T47D (cell line): ENCODE measurements at places on chromosomes 11 and 22.
A peak's percentile ranks its signal among the peaks of the same experiment; 100 is the strongest.

DNA sequence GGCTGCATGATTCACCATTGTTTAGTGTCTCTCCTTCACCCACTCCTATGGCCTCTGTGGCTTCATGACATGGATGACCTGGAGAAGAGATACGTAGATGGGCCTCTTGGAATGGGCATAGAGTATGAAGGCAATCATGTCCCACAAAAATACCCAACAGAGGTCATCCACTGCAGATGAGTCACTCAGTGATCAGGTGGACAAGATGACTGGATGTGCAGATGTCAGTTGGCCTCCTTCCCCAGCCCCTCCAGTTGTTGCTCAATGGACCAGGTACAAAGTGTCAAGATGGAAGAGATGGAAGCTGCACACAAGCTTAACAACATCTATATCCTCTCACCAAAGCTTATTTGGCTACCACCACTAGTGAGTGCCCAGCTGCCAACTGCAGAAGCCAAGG is 41.0 kb upstream of the CLPB start:
- DNase-seq, result no peak

- no peak for DNase-seq
Measured at GRCh38 chr11:44199816-44200215, 104.3 kb downstream of the EXT2 start.

- DNase-seq, result no peak
Measured at GRCh38 chr11:95641495-95641894, 148.1 kb downstream of the FAM76B start.

GRCh38 chr22:42190274-42190673 is 59.7 kb upstream of the CYP2D6 start:
- DNase-seq, result no peak

GRCh38 chr11:22192642-22193347 is at the start of gene ANO5:
ANO5 (plus strand) TSS chr11:22193085; CDS start chr11:22193493, 408 bp downstream.
- peak; percentile 78 for DNase-seq

GRCh38 chr22:27306771-27307170 is 494.8 kb downstream of the MN1 start:
- DNase-seq, result no peak

GRCh38 chr11:121449626-121450025 is 2.5 kb upstream of the SORL1 start:
- DNase-seq, result no peak

GRCh38 chr22:28029956-28030355 is 110.9 kb upstream of the PITPNB start:
- no peak for DNase-seq

DNA sequence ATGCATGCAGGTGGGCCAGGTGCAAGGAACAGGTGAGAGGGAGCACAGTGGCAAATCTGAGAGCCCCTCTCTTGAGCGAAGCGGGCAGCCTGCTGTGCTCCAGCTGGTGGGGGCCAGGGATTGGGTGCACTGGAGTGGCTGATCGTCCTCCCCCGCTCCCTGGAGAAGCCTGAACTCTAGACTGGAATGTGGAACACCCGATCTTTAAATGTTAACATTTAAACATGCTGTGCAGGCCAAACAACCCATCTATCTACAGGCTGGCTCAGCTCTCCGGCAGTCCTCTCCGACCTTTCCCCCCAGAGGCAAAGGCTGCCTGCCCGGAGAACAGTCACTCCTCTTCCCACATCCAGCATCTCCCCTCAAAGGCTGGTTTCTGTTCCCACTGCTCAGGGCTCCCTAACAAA is 5.1 kb downstream of the MRGPRF start:
- DNase-seq, result no peak

GRCh38 chr11:27398400-27398770 is 35.4 kb upstream of the CCDC34 start:
- no peak for DNase-seq

- DNase-seq, result peak; percentile 38
Measured at GRCh38 chr22:21100149-21101032, 54.6 kb downstream of the LRRC74B start.

DNA sequence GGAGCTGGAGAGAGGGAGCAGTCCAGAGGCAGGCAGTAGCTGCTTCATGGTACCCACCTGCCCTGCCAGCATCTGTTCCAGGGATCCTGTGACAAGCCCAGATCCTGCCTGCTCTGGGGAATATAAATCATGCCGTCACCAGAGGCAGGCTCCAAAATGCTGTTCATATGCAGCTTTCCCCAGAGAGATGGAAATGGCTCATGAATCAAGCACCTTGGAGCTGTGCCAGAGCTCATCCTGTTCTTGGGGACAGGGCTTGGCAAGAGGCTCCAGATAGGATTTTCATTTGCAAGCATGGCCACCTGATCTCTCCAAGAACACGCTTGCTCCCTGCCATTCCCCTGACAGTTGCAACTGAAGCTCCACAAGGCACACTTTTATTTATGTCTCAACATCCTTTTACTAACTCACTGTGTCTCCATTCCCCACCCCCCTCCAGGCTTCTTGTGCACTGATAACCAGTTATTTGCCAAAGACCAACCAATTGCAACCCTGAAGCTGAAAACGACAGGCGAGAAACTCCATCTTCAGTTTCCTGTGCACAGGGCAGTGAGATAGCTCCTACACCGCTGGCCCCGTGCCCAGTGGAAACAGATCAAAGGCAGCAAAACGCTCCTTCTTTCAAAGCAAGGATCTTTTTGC is 115.8 kb upstream of the PITPNB start:
- no peak for DNase-seq

GRCh38 chr22:40042312-40042711 is 47.6 kb downstream of the FAM83F start:
- no peak for DNase-seq

DNA sequence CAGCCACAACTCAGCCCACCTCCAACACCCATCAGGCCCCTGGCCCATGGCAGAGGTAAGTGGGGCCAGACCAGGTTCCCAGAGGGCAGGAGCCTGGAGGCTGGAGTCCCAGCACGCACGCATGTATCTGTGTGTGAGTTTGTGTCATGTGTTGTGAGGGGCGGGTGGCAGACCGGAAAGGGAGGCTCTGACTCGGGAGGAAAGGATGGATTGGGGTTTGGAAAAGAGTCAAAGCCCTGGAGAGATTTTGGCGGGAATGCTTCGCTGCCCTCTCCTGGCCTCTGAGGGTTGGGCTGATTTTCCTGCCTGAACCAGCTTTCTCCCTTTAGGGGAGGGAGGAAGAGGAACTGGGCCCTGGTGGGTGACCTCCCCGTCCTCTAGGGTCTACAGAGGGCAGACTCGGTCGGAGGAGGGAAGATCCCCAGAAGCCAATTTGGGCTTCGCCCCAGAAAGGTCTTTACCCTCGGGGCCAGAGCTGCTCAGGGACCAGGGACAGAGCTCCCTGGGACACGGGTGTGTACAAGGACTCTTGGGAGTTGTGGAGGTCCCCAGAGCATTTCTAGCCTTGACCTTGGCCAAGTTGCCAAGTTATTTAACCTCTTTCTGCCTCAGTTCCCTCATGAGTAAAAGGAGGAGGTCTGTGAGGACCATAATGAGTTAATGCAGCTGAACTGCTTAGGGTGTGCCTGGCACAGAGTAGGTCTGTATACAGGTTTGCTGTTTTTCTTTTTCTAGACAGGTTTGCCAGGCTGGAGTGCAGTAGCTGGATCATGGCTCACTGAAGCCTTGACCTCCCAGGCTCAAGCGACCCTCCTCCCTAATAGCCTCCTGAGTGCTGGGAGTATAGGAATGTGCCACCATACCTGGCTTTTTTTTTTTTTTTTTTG is 6.9 kb downstream of the C11orf68 start:
- peak; percentile 78 for DNase-seq

DNA sequence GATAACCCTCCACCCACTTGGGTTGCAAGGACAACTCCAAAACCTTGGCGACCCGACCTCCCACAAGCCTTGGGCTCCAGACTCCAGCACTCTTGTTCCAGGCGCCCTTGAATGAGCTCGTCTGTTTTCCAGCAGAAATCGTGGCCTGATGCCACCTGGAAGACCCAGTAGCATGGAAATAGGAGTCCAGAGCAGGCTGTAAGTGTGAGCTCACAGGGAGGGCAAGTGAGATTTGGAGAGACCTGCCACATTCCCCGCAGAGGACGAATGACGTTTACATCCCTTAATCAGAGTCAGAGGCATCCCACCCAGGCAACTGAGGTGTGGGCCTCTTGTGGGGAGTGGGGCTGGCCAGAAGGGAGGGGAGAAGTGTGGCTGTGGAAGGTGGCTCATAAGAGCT is 71.9 kb downstream of the LDLRAD3 start:
- DNase-seq, result no peak

GRCh38 chr11:17475666-17476316 is 854 bp downstream of the ABCC8 start:
- DNase-seq, result no peak

- DNase-seq, result peak; percentile 57
Measured at GRCh38 chr22:38186429-38186828, 4.8 kb upstream of the PLA2G6 start.

GRCh38 chr22:46070215-46070802 is 80.0 kb upstream of the PPARA start:
- DNase-seq, result no peak

GRCh38 chr22:20577045-20577444 is 69.6 kb downstream of the MED15 start:
- DNase-seq, result no peak

DNA sequence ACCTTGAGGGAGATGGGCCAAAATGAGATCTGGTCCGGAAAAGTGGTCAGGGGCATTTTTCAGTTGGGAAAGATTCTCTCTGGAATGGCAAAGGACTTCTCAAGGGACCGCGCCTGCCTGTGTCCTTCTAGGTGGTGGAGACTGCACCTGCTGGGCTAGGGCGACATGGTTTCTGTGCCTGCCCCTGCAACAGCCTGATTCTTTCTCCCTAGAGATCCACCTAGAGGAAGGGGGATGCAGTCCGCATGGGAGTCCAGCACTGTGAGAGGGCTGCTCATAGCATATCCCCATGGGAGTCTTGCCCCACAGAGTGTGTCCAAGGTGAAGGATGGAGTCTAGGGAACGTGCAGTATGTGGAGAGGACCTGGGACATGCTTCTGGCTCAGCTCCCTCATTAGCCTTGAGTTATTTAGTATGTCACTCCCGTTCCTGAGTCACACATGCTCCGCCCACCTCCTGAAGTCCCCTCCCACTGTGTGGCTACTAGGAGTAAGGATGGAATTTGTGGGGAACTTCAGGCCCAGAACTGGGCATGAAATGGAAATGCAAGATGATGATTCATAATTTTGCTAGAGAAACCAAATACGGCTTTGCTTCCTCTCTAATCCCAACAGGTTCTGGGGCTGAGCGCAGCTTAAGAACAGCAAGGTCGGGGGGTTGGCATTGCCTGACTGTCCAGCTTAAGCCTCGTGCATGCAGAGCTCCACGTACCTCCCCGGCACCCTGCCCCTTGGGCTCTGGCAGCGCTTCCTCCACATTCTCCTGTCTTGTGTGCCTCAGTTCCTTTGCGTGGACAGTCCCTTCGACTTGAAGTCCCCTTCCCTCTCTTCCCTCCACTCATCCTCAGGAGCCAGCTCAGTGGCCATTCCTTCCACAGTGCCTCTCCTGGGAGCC is 35.0 kb downstream of the GRIK4 start:
- DNase-seq, result no peak

- DNase-seq, result no peak
Measured at GRCh38 chr11:15692739-15693138, 578.0 kb downstream of the INSC start.

GRCh38 chr11:2312232-2313042 is 10.6 kb downstream of the TSPAN32 start:
- DNase-seq, result no peak

GRCh38 chr11:63532117-63532516 is 4.5 kb upstream of the PLAAT4 start:
- no peak for DNase-seq

DNA sequence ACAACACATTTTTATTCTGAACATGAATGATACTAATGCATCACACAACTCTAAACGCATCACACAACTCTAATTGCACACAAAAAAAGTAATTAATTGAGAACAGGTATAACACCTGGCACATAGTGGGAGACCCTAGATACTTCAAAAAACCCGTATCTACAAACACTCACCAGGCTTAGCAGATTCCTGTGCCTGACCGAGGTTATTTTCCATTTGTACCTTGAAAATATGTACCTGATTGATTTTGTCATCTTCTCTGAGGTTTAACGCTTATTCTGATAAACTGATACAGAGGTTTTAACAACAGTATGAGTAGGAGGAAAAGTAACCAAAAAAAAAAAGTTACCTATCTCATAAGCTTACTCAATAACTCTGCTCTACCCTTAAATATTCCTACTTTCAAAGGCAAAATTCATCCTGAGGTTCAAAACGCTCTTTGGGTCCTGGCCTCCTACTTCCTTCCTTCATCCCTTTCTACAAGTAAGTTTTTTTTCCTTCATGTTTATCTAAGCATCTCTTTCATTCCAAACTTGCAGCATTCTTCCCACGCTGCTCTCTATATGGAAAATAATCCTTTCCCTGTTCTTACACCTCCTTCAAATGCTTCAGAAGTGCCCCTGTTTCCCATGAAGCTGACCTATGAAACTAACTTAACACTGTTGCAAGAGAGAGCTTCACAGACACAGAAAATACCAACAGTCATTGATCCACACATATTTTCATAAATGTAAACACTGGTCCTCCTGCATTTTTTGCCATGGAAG is 73.3 kb downstream of the ETS1 start:
- no peak for DNase-seq

- no peak for DNase-seq
Measured at GRCh38 chr11:126139111-126140091, 72.0 kb downstream of the RPUSD4 start.

- DNase-seq, result no peak
Measured at GRCh38 chr22:45628515-45628914, 43.1 kb upstream of the ATXN10 start.

DNA sequence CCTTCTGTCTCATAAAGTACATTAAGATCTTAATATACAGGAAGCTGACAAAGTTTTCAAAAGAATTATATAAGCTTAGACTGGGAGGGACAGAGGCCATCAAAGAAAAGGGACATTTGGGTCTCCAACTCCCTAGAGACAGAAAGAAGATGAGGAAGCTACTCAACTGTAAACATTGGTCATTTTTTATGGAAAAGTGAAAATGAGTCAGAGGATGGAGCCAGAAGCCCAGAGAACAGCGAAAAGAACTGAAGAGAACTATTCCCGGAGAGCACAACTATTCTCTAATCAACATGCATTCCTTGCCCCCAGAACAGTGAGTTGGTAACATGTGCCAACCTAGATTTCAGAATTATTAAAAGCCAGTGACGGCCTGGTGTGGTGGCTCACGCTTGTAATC is 779.3 kb downstream of the DLG2 start:
- DNase-seq, result no peak
